ENCODE measurements at places on chromosomes 1 and 21.

DNA sequence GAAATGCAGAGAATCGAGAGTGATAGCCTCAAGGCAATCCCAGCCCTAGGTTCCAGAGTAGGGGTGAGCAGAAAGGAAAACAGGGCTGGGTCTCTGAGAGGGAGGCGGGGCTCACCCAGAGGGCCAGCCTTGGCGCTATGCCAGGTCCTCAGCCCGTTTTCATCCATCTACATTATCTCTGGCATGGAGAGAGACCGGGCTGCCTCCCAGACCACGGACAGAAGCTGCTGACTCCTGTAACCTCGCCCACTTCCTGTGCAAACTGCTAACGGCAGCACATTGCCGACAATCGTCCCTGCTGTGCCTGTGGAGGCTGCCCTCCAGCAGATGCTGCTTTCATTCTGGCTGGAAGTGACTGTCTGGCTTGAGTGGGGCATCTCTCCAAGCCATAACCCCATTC, 569.1 kb downstream of the NPHP4 start:
- peak overlapping the region; percentile 44 for H3K4me3 ChIP-seq
- H3K27me3 ChIP-seq, result peaks cover 20% of the 10 kb centered on the region
- H3K4me1 ChIP-seq, result peaks cover 26% of the 10 kb centered on the region
- H3K36me3 ChIP-seq, result no peaks in the 10 kb centered on the region
- DNase-seq, result peak; percentile 58

GRCh38 chr1:88875595-88875994, 15.8 kb downstream of the GTF2B start:
- DNase-seq, result no peak
- peak overlapping the region; percentile 39 for H3K27ac ChIP-seq
- H3K27me3 ChIP-seq, result no peaks in the 10 kb centered on the region
- H3K36me3 ChIP-seq, result peaks cover 54% of the 10 kb centered on the region
- H3K4me3 ChIP-seq, result no peak overlapping the region
- H3K4me1 ChIP-seq, result peaks cover 53% of the 10 kb centered on the region

GRCh38 chr1:195241066-195241465, 1367.2 kb downstream of the KCNT2 start:
- no peaks in the 10 kb centered on the region for H3K27me3 ChIP-seq
- DNase-seq, result no peak
- no peak overlapping the region for H3K27ac ChIP-seq
- no peaks in the 10 kb centered on the region for H3K4me1 ChIP-seq
- H3K4me3 ChIP-seq, result no peak overlapping the region
- H3K36me3 ChIP-seq, result no peaks in the 10 kb centered on the region

- DNase-seq, result no peak
- H3K4me1 ChIP-seq, result no peaks in the 10 kb centered on the region
- no peak overlapping the region for H3K4me3 ChIP-seq
- H3K36me3 ChIP-seq, result no peaks in the 10 kb centered on the region
These were observed 55.9 kb downstream of the ZBTB18 start for GRCh38 chr1:244106837-244107493.

DNA sequence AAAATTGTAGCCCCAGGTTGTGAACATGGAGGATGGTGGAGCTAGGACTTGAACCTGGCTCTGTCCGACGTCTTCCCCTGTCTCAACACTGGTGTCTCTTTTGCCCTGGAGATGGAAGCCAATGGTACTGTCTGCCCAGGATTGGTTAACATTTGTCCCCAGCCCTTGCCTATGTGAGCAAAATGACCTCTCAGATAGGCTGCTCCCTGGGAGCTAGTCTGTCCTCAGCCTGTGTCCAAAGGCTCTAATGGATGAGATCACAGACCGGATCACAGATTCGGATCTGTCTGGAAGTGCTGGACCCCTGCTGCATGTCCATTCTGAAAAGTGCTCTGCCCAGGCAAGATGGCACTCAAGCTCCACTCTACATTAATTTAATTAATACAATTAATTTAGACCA, 394.4 kb upstream of the VAMP3 start:
- H3K27ac ChIP-seq, result no peak overlapping the region
- no peak overlapping the region for H3K4me3 ChIP-seq
- H3K27me3 ChIP-seq, result peaks cover 17% of the 10 kb centered on the region
- no peaks in the 10 kb centered on the region for H3K4me1 ChIP-seq
- no peaks in the 10 kb centered on the region for H3K36me3 ChIP-seq

DNA sequence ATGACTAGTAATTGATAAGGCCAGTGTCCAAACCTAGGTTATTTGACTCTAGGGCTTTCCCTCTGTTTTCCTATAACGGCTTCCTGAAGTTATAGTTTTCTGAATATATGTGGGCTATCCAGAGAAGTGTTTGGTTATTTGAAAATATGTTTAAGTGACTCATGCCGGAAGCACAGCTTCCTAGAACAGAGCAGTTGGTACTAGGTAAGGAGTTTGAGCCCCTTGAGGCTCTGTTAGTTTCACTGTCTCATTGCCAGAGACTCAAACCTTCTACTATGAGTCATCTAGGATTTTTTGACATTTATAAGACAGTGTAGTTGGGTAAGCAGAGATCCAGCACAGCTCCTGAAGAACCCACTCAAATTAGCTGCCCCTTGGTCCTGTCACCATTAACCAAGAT, 27.1 kb upstream of the LEPR start:
- no peak for DNase-seq
- no peak overlapping the region for H3K4me3 ChIP-seq

DNA sequence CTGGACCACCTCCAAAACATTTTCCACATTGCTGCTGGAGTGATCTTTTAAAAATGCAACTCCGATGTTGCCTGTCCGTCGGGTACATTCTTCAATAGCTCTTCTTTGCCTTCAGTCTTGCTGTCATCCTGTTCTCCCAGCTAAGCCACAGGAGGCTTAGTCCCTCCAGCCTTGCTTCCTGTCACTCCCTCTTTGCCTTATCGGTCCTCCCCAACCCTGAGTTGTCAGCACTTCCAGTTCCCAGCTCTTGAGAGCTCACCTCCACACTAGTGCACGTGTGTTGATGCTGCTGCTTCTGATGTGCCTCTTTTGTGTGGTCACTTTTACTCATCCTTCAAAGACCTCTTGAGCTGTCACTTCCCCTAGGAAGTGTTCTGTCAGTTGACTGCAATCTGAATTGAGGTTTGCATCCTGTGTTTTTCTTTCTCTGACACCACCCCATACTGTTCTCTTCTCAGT, 15.3 kb downstream of the UCK2 start:
- peaks cover 51% of the 10 kb centered on the region for H3K4me1 ChIP-seq
- no peak overlapping the region for H3K4me3 ChIP-seq
- no peaks in the 10 kb centered on the region for H3K27me3 ChIP-seq
- peaks cover 14% of the 10 kb centered on the region for H3K36me3 ChIP-seq
- no peak for DNase-seq
- H3K27ac ChIP-seq, result peak overlapping the region; percentile 82

DNA sequence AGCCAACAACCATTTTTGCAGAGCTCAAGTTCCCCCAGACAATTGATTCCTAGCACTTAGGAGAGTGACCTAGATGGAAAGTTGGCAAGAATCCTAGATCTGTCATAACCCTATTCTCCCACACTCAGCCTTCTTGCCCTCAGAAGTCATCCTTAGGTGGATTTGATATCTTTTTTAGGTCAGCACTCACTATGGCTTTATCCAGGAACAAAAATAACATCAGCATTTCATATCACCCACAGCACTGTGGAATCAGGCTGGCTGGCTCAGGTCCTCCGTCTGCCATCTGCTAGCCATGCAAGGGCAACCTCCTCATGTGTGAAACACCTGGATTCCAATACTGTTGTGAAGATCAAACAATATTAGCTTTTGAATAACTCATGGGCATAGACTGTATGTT, 6.0 kb downstream of the DPT start:
- no peak overlapping the region for H3K27ac ChIP-seq
- peaks cover 13% of the 10 kb centered on the region for H3K27me3 ChIP-seq
- peaks cover 1% of the 10 kb centered on the region for H3K4me1 ChIP-seq
- no peak for DNase-seq
- H3K4me3 ChIP-seq, result no peak overlapping the region

DNA sequence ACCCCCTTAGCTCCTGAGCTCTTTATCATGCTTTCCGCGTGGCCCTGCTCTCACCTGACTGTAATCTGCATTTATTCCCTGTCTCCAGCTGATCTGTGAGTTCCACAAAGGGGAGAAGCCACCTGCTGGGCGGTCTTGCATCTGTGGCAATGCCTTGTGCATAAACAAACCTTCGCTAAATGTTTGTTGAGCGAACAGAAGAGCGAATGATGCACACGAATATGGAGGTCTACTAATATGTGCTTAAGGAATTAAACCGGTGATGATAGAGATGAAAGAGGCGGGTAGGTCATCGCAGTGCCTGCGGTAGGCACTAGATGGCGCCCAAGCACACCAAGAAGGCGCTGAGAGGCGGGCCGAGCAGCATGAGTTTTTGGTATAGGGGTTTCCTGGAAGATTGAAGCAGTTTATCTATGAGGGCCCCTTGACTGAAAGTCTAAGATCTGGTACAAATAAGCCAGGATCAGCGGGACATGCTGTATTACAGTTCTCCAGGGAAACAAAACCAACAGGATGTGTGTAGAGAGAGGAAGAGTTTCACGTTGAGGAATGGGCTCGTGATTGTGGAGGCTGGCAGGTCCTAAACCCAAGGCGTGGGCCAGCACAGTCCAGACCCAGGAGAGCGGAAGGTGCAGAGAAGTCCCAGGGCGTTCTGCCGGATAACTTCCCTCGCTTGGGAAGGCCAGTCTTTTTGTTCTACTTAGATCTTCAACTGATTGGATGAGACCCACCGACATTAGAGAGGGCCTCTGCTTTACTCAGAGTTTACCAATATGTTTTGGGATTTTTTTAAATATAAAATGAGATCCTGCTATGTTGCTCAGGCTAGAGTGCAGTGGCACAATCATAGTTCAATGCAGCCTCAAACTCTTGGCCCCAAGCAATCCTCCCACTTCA, 34.7 kb downstream of the TOMM20 start:
- no peak overlapping the region for H3K4me3 ChIP-seq
- H3K27me3 ChIP-seq, result peaks cover 2% of the 10 kb centered on the region
- H3K4me1 ChIP-seq, result peaks cover 13% of the 10 kb centered on the region
- H3K27ac ChIP-seq, result no peak overlapping the region

- H3K4me1 ChIP-seq, result peaks cover 24% of the 10 kb centered on the region
- peaks cover 96% of the 10 kb centered on the region for H3K27me3 ChIP-seq
- H3K36me3 ChIP-seq, result no peaks in the 10 kb centered on the region
- H3K4me3 ChIP-seq, result peak overlapping the region; percentile 75
- no peak overlapping the region for H3K27ac ChIP-seq
- no peak for DNase-seq
These were observed 546 bp upstream of the ZNF697 start for GRCh38 chr1:119648620-119649004.

DNA sequence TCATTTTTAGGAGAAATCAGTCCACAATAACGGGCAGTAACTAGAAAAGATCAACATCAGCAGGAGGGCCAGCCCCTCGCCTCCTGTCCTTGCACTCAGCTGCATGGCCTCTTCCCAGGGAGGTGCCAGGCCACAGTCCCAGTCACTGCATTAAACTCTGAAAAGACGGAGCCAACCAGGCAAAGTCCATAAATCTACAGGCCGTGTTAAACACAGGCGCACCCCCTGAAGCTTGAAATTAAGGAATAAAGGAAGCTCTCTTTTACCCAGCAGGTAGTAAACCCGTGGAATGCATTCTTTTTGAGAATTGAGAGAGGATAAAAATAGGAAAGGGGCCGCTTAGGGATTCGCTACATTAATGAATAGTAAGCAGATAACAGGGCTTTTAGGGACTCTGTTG, 18.4 kb downstream of the H6PD start:
- no peak overlapping the region for H3K4me3 ChIP-seq
- no peak for DNase-seq
- H3K27ac ChIP-seq, result no peak overlapping the region
- peaks cover 13% of the 10 kb centered on the region for H3K4me1 ChIP-seq
- H3K36me3 ChIP-seq, result peaks cover 11% of the 10 kb centered on the region

GRCh38 chr1:193794239-193794638, 607.8 kb upstream of the B3GALT2 start:
- H3K4me3 ChIP-seq, result no peak overlapping the region
- H3K27me3 ChIP-seq, result no peaks in the 10 kb centered on the region
- H3K36me3 ChIP-seq, result no peaks in the 10 kb centered on the region
- DNase-seq, result no peak
- H3K4me1 ChIP-seq, result peaks cover 3% of the 10 kb centered on the region
- no peak overlapping the region for H3K27ac ChIP-seq

DNA sequence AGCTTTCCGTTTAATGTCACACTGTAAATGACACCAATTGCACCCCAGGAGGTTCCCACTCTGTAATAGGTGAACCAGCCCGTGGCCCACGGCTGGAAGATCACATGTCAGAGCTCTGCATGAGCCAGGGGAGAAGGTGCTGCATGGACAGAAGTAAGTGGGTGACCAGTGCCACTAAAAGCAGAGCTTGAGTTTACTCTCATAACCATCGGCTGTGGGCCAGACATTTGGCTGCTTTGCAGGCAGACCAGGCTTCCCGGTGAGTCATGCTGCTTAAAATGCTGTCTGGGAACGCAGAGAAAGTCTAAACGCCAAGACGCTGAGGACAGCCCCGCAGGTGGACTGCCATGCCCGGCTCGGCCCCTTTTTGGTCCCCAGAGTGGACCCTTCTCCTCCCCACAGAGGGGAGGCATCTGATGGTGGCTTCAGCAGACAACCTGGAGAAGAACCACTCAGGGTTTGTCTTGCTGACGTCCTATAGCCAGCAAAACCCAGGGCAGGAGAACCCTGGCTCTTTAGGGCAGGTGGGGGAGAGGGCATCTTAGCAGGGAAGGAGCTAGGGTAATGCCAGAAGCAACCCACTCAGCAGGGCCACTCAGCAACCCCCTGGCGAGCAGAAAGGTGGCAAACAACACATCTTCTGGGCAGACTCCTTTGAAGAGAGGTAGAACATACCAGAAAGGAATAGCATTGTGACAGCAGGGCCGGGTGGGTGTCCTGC, 7.3 kb downstream of the KIAA2013 start:
- H3K36me3 ChIP-seq, result peaks cover 65% of the 10 kb centered on the region
- peak overlapping the region; percentile 57 for H3K27ac ChIP-seq
- peaks cover 26% of the 10 kb centered on the region for H3K4me1 ChIP-seq
- no peaks in the 10 kb centered on the region for H3K27me3 ChIP-seq
- DNase-seq, result no peak

DNA sequence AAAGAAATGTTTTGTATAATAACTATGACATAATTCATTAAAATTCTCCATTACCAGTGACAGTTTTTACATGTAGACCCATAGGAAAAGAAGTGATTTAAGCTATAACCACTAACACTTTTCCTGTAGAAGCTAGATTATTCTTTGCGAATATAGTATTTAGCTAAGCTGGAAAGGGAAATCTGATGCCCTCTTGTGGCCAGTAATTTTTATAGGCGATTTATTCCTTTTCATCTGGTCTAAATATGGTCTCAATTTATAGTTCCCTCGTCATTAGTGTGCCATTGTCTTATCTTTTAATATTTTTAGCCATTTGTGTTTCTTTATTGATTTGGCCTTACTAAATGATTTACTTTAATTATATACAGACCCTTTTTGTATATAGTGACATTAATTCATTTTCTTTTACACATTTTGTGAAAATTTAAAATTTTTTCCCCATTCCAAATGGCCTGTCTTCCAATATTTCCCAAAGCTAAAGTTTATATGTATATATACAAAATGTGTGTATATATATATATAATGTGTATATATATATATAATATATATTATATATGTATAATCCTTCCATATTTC, 26.7 kb downstream of the BTG3 start:
- H3K4me3 ChIP-seq, result no peak overlapping the region
- H3K36me3 ChIP-seq, result peaks cover 7% of the 10 kb centered on the region
- no peaks in the 10 kb centered on the region for H3K27me3 ChIP-seq
- no peak overlapping the region for H3K27ac ChIP-seq

GRCh38 chr21:29258626-29259338, 39.9 kb upstream of the BACH1 start:
- DNase-seq, result no peak
- peaks cover 4% of the 10 kb centered on the region for H3K36me3 ChIP-seq
- H3K4me1 ChIP-seq, result peaks cover 1% of the 10 kb centered on the region
- H3K27me3 ChIP-seq, result peaks cover 19% of the 10 kb centered on the region
